ENCODE measurements at places on chromosomes 3 and 15.

- DNase-seq, result no peak
Observed at GRCh38 chr3:186366206-186366605, 4.2 kb upstream of the DGKG start.

DNA sequence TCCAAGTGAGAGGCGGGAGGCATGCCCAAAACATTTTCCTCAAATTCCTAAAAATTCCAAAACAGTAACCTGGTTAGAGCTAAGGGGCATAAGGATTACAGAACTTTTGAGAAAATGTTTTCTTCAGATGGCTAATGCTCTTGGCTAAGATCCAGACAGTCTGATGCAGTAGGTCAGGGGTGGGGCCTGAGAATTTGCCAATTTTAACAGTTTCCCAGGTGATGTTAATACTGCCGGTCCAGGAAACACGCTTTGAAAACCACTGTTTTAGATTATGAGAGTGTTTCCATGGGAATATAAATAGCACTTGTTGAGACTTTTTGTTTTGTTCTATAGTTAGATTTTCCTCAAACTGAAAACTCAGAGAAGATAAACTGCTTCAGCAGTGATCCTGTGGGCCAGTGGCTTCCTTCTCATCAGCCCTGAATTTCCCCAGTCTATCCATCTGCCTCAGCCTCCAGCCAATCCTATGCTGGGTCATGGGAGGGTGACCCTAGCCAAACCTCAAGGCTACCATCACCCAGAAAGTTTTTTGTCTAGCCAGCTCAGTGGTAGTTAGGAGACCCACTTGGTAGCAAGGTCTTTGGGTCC is 71.6 kb upstream of the ACP3 start:
- no peak for DNase-seq

- no peak for DNase-seq
Observed at GRCh38 chr15:80689716-80690115, 5.4 kb upstream of the ABHD17C start.

DNA sequence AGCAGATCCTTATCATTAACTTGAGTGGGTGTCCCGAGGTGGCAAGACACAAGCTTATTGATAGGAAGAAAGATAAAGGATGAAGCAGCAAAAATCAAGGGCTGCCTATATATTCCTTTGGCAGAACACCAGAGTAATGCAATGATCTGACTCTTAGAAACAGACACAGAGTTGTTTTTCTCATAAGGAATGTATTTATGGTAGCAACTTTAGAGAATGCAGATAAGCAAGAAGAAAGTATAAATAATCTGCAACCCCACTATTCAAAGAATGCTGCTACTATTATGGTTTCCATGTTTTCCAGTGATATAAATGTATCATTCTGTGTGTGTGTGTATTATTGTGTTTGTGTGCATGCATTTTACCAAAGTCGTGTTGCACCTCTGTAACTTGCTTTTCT is 208.3 kb downstream of the THSD4 start:
- no peak for DNase-seq

DNA sequence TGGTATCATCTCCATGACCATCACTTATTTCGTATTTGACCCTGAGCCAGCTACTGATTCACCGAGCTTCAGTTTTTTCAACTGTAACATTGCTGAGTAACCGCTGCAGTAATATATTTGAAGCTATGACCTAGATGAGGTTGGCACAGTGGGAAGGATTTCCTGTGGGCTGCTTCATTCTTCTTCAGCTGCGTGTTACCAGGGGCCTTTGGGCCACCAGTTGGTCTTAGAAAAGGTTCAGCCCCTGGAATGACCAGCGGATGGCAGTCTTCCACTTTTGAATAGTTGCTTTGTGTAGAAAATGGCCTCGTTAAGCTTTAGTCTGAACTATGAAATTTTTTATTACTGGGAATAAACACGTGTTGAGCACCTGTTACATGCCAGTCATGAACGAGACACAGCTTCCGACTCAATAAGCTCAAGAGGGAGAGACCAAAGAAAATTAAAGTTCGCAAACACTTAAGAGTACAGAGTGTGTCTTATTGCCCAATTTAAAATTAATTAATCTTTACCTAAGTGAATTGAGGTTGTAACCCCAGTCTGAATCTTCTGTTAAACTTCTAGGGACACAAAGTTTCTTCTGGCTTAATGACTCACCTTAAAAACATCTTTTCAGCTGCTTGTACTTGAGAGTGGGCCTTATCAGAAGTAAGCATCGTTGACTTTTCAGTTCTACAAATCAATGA is 57.6 kb upstream of the NR2E3 start:
- no peak for DNase-seq

- DNase-seq, result no peak
Observed at GRCh38 chr3:184223946-184224345, 5.4 kb upstream of the VWA5B2 start.

- DNase-seq, result no peak
Observed at GRCh38 chr3:81716870-81717509, 44.5 kb downstream of the GBE1 start.

GRCh38 chr3:132549890-132550578 is 47.0 kb upstream of the ACKR4 start:
- DNase-seq, result no peak

GRCh38 chr3:58528629-58529028 is 8.4 kb downstream of the ACOX2 start:
- no peak for DNase-seq

GRCh38 chr15:25862071-25862471 is 1.1 kb downstream of the ATP10A start:
- peak; percentile 17 for DNase-seq

DNA sequence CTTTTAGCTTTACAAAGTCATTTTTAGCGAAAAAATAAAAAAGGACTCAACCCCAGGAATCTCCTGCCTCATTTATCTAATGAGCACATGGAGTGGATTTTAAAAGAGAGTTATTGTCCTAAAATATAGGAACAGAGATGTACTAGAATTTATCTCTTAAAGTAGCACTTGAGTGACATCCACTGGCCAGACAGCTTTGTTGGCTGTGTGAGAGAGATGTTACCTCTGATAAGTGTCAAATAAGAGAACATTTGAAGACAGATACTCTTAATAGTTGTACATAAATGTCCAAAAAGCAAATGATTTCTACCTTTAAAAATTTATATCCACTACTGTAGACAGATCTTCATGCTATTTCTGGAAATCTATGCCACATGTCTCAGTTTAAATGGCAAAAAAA is 12.3 kb upstream of the MFSD1 start:
- DNase-seq, result no peak

- no peak for DNase-seq
Observed at GRCh38 chr3:72536206-72536877, 311.9 kb downstream of the SHQ1 start.

- DNase-seq, result no peak
Observed at GRCh38 chr3:12192173-12192572, 33.5 kb upstream of the TIMP4 start.

- DNase-seq, result no peak
Observed at GRCh38 chr15:58862326-58862725, 71.2 kb downstream of the SLTM start.

DNA sequence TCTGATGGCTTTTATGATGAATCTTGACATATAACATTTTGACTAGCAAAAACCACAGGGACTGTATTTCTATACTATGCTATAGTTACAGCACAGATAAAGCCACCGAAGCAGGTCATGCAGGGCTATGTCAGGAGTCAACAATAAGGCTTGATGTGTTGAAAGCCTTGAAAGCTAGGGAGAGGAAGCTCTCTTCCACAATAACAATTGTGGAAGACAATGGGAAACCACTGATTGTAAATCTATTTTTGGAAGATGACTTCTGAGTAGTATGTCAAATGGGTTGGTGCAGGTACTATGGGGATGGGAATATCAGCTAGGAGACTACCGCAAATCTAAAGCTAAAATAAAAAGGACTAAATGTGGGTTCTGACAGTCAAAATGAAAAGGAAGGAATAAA is 4.0 kb upstream of the AQR start:
- no peak for DNase-seq

DNA sequence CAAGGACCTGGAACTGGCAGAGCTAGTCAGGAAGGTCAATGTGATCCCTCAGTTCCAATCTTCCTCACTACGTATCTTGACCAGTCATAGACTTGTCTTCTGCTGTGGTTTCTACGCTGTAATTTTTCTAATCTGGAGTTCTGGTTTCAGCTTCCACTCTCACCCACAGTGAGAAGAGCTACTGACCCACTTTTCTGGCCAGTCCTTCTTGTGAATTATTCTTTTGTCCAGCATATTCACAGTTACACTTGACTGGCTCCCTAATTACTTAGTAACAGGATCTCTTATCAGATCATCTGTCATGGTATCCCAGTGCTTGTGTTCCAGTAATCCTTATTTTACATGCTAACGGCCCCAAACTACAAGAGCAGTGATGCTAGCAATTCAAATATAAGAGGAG is 72.4 kb upstream of the MME start:
- DNase-seq, result no peak

DNA sequence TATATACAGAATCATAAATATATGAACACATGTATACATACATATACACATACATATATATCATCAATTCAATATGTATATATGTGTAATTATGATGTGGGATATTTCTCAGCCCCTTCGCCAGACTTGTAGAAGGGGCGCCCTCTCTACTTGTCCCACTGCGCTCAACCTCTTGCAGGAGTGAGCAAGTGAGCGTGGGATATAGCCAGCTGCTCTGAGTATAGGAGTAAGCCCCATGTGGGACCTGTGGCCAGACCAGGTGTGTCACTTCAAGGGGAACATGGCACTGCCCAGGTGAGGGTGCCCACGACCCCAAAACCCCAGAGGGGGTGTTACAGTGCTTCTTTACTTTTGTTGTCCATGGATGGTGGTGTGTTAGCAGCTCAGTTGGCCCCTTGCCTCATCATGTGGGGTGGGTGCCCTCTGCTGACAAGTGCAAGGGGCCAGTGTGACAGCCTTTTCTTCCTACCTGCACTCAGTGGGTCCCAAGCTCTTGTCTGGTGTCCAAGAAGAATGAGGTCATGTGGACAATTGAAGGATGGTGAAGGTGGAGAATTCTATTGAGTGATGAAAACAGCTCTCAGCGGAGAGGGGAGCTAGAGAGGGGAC is 304.1 kb downstream of the UNC13C start:
- no peak for DNase-seq

GRCh38 chr3:193742628-193743027 is 149.6 kb downstream of the OPA1 start:
- no peak for DNase-seq

DNA sequence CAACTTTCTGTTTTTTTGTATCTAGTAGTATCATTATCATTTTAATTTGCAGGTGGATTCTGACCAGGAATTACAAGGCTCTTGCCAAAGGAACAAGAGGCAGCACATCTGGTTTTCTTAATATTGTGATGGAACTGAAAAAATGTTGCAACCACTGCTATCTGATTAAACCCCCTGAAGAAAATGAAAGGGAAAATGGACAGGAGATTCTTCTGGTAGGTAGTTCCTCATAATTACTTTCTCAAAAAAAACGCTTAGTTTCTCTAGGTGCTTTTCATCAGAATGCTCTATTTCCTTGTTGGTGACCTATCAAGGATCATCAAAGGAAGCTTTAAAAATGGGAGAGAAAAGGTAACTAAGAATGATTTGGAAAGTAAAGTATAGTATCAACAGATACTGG is 71.6 kb downstream of the CHD2 start:
- DNase-seq, result no peak

DNA sequence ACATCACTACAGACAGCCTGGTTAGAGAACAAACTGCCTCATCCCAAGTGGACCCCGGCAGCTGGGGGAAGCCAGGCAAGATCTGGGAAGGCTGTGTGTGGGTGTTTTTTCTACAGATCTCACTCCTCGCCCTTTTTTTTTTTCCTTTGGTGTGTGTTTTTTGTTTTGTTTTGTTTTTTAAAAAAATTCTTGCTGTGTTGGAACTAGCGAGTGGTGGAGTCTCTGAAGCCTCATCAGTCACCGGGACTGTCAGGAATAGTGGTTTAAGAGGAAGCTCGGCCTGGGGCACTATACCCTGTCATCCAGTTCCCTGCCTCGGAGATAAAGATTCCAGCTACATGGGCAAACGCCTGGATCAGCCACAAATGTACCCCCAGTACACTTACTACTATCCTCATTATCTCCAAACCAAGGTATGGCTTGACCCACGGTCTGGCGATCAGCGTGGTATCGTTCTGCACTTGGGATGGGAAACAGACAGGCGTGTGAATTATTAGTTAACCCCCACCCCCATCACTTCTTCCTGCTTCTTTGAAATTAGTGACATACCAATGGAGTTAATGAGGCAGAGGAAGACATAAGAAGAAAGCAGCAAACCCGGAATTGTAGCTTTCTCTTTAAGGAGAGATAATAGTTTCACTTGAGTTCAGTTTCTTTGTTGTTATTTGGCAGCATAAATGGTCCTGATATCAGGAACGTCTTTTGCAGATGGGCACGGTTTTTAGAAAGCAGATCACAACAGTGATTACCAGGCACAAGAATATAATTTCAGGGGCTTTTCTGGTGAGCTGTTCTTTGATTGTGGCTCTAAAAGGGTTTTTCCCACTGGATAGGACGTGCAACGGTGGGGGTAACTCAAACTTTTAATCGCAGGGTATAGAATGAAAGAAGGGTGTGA is 722 bp downstream of the RBMS3 start:
- no peak for DNase-seq

DNA sequence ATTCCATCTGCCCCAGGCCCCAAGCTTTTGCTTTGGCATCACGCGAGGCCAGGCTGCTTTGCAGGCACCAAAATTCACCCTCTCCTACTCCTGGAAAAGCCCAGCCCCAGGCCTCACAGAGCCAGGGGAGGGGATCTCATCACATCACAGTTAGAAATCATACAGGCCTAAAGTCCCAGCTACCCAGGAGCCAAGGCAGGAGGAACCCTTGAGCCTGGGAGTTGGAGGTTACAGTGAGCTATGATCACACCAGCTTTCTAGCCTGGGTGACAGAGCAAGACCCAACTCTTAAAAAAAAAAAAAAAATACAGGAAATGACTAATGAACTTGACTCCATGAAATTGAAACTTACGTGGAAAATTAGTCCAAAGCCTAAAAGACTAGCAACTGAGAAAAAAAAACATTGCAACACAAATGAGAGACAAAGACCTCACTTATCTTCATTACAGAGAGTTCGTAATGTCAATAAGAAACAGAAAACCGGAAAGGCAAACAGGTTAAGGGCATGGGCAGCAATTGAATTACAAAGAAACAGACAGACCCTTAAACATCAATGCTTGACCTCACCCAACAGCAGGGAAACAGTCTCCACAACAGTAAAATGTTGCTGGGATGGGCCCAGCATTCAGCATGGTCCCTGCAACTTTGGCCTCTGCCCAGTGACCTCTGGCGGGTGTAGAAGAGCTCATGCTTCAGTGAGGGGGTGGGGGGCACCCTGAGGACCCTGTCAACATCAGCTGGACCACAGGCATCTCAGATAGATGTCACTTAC is 151.5 kb downstream of the LRRK1 start:
- no peak for DNase-seq

GRCh38 chr3:169744366-169745054 is 20.4 kb downstream of the TERC start:
- DNase-seq, result no peak

- DNase-seq, result no peak
Observed at GRCh38 chr3:73442152-73442551, 182.6 kb downstream of the PDZRN3 start.

- DNase-seq, result no peak
Observed at GRCh38 chr15:41573396-41573795, 14.4 kb downstream of the TYRO3 start.

GRCh38 chr15:71463156-71463665 is 347.1 kb upstream of the NR2E3 start:
- DNase-seq, result no peak
